Stimulated activated CD8-positive, alpha-beta memory T cell treated with anti-CD3 and anti-CD28 coated beads, Interleukin-15, amount 100 ng/mL, for 48 hours (primary cell): ENCODE measurements at places on chromosomes 4 and X.

- DNase-seq, result no peak
Observed at GRCh38 chr4:120855307-120856001, 67.1 kb downstream of the PRDM5 start.

DNA sequence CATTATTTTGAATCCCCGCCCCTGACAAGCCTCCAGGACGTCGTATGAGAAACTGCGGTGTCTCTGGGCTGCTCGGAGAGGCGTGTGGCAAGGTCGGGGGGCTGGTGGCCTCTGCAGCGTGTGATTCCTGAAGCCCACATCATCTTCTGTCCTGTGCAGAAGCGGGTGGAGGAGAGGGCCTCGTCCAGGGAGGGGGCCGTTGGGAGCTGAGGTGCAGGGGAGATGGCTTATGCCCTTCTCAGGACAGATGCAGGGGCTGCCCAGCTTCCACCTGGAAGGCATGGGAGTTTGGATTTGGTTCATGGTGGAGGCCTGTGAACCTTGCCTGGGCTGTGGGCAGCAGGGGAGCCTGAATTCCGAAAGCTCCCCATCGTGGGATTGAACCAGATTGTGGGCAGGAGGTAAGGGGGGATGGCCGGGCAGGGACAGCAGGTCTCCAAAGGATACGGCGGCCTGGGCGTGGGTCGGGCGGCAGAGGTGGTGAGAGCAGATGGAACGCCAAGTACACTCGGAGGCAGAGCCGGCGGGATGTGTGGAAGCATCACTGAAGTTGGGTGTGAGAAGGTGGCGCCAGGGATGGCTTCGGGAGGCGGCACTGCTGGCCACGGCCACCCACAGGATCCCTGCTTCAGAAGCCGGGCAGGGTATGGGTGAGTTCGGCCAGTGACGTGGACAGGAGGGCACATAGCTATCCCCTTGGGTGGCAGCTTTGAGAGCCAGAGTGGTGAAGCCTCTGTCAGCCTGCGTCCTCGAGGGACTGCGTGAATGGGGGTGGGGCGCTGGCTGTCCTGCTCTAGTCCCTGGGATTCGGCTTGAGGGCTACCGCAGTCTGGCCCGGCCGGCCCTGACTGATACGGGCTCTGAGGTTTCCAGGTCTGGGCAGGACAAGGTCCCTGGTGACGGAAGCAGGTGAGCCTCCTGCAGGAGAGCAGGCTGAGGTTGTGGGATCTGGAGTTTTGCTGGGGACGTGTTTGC, 76.3 kb upstream of the ADRA2C start:
- DNase-seq, result no peak

DNA sequence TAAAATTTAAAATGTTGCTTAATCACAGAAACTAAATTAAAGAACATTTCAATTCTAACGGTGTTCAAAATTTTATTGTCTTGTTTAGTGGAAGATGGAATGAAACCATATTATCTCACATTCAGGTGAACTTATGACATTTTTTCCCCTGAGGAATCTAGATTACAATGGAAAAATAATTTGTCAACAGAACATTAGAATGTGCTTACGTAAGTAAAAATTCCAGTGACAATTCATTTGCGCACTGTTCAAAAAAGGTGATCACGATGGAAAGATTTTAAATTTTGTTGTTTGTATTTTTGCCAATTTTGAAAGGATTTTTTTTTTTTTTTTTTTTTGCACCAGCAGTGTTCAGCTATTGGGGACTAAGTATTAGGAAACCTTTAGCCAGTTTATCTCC, 23.3 kb upstream of the SORBS2 start:
- DNase-seq, result no peak

DNA sequence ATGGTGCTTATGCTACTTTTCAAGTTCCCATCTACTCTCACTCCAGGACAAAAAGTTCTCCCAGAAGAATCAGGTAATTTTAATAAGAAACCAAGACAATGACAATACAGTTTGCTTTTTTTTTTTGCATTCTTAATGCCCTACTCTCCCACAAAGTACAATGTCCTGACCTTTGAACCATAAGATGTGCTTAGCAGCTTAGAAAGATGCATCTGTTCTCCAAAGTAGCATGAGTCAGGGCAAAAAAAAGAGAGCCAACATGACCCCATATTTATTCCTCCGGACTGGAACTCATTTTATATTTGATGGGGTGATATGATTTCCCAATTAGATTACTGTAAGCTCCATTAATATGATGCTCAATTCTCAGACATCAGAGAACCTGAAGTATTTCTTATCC, 16.5 kb upstream of the PDCL2 start:
- no peak for DNase-seq

DNA sequence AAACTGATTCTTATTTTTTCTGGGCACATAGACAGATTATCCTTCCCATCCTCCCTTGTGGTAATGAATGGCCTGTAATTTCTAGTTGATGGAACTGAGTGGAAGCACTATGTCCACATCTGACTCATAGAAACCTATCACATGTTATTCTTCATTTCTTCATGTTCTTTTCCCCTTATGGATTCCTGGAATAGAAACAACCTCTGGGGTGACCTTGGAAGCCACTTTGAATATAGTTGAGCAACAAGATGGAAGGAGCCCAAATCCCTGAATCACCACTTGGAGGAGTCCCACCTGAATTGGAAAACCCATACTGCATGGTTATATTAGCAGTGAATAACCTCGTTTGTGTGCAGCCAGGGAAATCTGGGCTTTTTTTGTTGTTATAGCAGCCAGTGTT, 137.8 kb downstream of the MID1IP1 start:
- no peak for DNase-seq

- no peak for DNase-seq
Observed at GRCh38 chr4:109301651-109302360, 652 bp downstream of the COL25A1 start.

DNA sequence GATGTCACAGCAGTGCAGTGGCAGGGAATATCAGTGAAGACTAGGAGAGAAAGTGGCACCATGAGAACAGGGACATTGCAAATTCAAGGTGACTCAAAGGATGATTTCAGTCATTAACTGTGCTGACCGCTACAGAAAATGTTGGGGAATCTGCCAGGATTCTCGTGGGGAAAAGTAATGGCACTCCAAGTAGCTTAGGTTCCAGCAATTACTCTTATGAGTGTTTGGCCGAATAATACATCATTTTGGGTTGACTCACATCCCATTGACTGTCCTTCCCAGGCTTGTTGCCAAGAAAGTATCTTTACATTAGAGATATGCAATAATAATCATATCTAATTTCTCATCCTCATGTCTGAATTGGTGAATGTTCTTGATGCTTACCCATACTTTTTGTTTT, 1411.1 kb upstream of the PCDH7 start:
- DNase-seq, result no peak

DNA sequence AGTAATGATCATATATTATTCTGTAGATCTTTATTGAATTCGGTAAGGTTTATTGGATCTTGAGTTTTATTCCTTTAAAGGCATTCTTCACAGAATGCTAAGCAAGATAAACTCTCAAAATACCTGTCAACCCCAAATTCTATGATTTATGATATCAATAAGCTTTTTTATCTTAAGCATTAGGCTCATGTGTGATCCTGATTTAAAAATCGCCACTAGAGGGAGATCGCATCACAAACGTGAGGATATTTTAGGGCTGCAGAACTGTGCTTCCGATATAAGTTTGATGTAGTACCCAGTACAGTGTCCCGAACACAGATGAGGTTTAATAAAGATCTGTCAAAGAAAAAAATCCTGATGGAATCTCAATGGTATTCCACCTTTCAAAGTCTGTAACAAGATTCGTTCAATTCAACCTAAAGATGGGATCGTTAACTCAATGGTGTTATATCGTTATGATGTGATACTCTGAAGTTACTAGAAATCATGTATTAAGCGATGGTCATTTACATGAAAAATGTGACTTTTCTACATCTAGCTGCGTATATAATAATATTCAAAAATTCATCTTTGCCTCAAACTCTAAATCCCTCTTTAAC, 169.0 kb downstream of the CORIN start:
- DNase-seq, result no peak

DNA sequence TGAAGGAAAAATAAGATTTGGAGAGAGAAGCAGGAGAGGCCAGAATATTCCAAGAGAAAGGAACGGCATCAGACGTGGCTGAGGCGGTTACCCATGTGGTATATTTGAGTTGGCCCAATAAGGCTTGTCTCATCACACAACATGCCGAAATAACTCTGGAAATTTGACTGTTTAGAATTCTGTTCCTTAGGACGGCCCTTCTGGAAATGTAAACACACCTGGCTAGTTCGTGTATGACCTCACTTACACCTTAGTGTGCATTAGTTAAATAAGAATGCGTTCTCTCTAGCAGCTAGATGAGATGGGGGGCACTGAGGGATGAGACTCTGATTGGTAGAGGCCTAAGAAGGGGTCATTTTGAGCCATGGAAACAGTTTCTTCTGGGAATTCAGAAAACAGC, 33.2 kb upstream of the PLAC1 start:
- DNase-seq, result no peak

DNA sequence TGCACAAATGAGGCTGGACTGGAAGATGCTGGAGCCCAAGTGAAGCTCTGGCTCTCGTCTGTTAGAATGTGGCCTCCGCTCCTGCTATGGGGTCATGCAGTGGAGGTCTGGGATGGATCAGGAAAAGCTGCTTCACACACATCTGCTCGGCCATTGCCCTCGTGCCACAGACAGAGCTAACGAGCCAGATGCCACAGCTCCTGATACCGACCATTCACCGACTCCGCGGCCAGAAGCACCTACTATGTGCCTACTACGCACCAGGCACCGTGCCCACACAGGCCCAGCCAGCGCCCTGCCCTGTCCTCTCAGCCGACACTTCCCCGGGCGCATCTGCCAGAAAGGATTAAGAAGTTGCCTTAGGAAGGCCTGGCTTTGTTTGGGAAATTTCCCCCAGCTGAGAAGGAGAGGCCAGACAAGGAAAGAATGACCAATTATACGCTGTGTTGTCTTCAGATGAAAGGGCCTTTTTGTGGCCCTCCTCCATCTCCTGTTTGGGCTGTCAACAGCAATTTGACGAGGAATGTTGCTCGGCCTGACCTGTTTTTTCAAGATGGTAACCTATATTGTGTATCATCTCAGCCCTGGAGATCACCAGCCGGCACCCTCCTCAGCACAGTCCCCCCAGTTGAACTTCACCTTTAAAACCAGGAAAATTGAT, 34.3 kb downstream of the HMX1 start:
- DNase-seq, result no peak

DNA sequence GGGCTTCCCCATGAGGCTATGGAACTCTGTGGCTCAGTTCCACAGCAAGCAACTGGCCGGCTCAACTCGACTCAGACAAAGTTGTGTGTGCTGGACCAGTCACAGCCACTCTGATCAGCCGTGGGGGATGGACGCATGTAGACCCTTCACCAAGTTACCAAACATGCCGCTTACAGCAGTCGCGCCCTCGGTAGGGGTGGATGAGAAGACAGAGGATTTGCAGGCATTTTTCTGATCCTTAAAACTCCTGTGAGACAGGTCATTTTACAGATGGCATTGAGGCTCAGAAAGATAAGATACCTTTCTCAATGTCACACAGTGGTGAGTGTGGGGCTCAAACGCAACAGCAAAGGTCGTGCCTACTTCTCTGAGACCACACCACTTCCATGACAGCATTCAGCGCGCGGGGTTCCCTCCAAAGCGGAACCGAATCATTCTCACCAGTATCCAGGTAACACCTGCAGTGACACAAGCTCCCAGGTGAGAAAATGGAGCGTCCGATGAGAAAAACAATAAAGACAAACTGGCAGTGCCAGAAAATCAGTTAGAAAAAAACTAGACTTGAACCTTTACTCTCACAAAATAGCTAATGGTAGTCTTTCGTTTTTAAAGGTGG, 83.6 kb downstream of the RELL1 start:
- DNase-seq, result no peak
